ENCODE measurements at places on chromosomes 16 and 17.

- no peak for DNase-seq
Measured at GRCh38 chr17:63358956-63359355, 87.2 kb downstream of the CYB561 start.

GRCh38 chr17:63694229-63694949 is 5.5 kb downstream of the LIMD2 start:
- DNase-seq, result no peak

GRCh38 chr17:3693829-3694231 is 2.1 kb downstream of the P2RX5 start:
- DNase-seq, result no peak

DNA sequence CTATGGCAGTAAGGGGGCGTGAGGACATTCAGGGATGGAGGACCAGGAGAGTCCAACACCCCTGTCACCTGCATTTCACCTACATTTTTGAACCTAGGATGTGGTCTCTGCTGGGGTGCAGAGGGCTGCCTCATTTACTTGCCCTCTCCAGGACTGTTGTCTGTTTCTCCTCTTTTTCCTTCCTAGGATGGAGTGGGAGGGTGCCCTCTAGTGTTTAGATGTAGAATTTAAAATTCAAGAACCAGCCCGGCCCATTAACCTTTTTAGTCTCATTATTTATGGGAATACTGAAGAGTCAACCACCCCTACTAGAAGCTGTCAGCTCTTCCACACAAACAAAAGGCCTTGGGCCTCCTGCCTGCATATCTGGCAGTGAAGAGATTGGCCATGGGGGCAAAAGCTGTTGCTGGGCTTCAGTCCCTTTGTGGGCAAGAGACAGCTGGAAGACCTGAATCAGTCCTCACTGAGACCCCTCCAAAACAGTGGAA is 2.5 kb upstream of the STARD3 start:
- DNase-seq, result peak; percentile 37

- no peak for DNase-seq
Measured at GRCh38 chr16:82715833-82716232, 89.1 kb downstream of the CDH13 start.

DNA sequence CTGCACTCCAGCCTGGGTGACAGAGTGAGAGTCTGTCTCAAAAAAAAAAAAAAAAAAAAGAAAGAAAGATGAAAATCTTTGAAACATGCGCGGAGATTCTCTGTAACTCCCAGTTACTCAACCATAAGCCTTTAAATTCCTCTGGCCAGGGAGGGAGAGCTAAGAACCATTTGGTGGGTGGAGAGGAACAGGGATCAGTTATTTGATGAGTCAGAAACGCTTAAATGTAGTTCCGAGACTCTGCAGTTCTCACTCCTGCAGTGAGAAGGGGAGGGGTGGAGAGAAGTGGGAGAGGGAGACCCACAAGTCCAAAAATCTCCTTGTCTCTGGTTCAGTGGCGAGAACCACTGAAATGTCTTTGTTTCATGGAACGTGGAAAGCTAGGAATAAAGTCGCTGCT is 266.7 kb downstream of the SOX9 start:
- peak; percentile 83 for DNase-seq

DNA sequence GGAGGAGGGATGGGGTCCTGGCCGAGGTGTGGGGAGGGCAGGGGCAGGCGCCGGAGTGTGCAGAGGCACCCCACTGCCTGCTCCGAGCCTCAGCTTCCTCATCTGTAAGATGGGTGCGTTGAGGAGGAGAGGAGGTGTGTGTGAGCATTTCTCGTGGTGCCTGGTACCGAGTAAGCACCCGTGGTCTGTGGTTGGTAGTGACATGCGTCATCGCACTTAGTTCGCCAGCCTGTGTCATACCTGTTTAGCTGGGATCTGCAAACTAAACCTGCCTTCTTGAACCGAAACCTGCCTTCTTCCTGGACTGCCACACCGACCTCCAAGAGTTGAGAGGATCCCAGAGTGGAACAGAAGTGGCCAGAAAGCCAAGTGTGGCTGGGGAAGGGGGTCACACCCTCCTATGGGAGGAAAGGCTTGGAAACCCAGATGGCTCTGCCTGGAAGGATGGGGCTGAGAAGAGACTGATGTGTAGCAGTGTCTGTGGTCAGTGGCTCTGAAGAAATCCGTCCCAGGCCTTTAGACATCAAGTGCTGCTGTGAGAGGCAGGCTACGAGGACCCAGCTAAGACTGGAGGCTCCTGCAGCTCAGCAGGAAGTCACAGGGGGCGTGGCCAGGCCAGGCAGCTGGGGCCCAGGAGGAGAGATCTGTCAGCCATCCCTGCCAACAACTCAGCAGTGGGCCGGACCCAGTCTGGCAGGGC is 162.6 kb upstream of the PLCG2 start:
- peak; percentile 30 for DNase-seq

DNA sequence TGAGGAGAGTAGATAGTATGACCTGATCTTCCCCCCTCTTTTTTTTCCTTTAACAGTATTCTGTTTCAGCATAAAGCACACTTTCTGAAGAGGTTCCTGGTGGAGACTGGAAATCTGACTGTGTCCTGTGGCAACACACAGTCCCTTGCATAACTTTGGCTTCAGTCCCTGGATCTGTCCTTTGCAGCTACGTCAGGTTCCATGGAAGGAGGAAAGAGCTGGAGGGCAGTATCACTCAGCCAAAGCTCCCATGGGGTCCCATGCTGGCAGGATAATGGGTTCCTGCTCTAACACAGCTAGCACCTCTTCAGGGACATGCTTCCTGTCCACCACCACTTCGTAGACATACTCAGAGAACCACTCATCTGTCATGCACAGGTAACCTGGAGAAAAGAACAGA is 13.3 kb upstream of the SLC6A4 start:
- no peak for DNase-seq

DNA sequence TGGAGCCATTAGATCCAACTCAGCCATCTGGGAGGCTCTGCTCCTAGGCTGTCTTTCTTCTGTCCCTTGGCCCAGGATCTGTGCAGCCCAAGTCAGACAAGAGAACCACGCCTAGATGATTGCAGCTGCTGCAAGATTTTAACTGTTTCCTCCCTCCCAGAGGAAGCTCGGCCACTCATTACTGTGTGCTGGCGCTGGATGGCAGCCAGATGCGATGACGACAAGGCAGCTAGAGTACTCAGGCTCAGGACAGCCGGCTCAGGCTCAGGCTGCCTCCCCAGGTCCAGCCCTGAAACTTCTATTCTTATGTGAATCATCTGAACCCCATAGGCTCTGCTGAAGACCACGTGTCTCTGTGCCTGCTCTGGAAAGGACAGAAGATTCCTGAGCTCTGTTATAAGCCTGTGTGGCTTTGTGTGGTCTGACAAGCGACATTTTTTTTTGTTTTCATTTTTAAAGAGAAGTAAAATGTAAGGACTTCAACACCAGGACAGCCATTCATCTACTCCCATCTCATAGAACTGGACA is 32.1 kb upstream of the FBXW10B start:
- DNase-seq, result peak; percentile 100

GRCh38 chr16:88379694-88380040 is 3.1 kb upstream of the ZNF469 start:
- no peak for DNase-seq

DNA sequence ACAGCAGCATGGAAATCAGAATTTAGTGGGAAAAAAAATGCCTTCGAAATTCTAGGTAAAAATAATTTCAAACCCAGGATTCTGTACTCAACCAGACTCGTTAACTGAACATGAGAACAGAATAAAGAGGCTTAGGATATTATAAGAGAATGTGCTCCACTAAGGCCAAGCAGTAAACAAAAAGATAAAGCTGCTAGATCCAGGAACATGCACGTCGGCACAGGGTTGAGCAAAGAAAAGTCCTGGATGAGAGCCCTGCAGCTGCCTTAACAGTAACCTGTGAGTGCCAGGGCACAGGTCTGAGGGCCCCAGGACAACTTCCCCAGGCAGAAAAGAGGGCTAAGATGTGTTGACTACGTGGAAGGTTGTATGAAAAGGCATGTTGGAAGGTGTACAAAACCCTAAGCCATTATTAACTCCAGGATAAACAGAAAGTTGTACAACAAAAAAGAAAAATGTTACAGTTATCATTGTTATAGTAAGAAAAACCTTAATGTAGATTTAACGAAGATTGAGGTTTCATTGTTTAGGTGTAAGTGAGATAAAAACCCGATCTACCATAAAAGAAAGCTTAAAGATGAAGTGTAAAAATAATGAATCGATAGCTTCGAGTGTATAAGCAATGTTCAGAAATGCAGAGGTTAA is 42.3 kb upstream of the RBFOX3 start:
- DNase-seq, result no peak

DNA sequence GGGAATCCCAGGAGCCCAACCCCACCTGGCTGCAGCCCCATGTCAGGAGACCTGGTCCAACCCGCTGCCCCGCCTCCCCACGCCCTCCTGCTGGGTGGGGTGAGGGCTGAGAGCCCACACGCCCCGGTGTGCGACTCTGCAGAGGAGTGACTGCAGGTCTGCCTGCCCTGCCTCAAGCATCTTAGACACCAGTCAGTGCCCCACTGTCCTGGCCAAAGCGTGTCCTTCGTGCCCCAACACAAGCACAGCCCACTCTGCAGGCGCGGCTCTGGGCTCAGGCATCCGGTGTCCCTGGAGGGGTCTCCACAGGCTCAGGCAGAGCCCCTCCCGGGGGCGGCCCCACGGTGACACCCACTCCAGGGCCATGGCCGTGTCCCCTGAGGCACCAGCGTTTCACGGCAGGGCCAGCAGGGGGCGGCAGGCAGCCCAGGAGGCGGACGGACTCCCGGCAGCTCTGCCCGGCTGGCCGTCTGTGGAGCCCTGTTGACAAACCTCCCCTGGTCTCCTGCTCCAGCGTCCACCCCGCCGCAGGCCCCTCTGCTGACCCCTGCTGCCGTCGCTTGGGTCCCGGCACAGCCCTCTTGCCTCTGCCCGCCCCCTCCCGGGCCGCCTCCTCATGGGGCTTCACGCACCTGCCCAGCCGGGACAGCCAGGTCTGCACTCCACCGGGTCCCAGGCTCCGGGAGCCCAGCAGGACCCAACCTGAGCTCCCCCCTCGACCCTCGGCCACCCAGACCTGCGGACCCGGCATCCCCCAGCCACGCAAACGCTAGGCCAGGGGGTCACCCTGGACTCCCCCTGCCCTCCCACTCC is 8.6 kb upstream of the UBE2I start:
- DNase-seq, result peak; percentile 44

DNA sequence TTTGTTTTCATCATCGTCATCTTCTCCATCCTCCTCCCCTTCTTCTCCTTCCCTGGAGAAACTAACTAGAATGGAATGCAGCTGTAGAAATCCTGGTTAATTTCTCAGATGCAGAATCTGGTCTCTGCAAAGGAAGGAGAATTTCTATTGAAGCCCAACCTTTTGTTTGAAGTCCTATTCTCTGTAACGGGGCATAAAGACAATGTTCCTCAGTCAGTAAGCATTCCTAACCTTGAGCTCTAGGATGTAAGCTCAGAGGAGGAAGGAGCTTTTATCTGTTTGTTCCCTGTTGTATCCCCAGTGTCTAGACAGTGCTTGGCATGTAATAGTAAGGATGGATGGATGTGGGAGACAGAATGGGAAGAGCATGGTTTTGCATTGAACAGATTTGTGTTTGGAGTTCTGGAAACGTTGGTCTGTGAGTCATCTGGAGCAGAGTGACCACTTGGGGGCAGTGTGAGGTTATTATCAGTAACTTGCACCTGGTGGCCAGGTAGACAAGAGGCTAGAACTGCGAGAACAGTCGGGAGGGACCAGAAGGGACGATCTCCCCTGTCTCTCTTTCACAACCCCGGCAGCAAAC is 363.7 kb downstream of the SNX29 start:
- DNase-seq, result peak; percentile 80

GRCh38 chr16:77324729-77325128 is 110.1 kb downstream of the ADAMTS18 start:
- DNase-seq, result no peak

GRCh38 chr16:57024894-57025680 is 35.7 kb downstream of the NLRC5 start:
- DNase-seq, result no peak

GRCh38 chr16:88007321-88007731 is 56.1 kb downstream of the BANP start:
- no peak for DNase-seq

DNA sequence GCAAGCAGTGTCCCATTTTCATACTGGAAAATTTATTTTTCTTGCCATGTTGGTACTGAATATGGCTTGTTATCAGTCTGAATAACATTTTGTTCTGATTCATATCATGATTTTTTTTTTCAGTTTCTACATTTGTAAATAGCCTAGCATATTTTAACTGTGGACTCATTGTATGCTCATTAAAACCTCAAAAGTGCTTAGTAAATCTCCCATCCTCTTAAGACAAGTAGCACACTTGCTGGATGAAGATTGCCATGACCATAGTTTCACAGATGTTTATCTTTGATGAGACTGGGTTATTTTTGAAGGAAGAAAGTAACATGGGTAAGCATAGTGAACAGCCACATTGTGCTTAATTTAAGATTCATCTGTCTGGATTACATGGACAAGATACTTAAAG is 878 bp downstream of the KRT10 start:
- DNase-seq, result peak; percentile 32

GRCh38 chr16:86049641-86050040 is 150.7 kb downstream of the IRF8 start:
- DNase-seq, result no peak

DNA sequence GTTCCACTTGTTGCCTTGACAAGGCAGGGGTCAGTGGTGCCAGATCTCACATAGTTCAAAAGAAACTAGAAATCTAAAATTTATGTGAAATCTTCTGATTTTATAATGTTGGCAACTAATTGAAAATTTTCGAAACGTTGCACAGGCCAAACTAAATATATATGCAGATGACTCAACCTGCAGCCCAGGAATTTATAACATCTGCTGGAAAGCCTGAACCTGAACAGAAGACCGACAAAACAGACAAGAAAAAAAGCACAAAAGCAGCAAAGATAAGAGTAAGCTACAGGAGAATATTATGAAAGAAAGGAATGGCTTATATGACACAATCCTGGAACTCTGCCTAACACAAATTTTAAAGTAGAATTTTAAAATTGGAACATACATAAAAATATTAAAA is 207.6 kb downstream of the CEP112 start:
- no peak for DNase-seq

DNA sequence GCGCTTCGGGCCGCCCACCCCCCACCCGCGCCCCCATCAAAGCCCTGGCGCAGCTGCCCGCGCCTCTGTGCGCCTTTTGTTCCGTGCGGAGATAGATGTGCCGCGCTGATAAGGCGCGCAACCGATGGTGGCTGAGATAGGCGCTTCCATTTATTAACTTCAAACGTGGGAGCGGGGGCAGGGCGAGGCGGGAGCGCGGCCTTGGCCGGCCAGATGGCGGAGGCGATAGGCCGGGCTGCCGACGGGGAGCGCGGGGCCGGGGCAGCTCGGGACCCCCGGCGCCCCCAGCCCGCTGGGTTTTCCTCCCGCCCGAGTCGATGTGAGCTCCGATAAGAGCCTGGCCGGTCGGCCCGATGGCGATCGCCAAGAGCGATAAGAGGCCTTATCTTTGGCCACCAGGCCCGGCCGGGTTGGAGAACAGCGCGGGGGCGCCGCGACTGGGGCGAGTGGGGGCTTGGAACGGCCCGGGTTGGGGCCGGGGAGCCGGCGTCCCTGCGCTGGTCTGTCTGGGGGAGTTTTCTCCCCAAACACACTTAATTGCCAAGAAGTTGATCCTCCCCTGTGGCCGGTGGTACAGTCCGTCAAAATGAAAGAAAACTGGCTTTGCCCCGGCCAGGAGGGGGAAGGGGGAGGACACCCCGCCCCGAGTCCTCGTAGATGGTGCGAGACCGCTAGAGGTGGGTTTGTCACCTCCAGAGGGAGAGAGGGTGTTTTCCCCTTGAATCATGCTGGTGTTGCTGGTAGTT is 2.7 kb downstream of the ZFPM1 start:
- no peak for DNase-seq

GRCh38 chr17:44217738-44218343 is 1.6 kb downstream of the UBTF start:
- no peak for DNase-seq

- no peak for DNase-seq
Measured at GRCh38 chr17:78895322-78895721, 7.7 kb downstream of the CEP295NL start.

GRCh38 chr17:41442739-41443138 is 2.0 kb upstream of the KRT38 start:
- DNase-seq, result peak; percentile 77

Data from HFFc6 (cell line).